HCEC 1CT (cell line): ENCODE measurements at places on chromosomes 5 and 9.
A peak's percentile ranks its signal among the peaks of the same experiment; 100 is the strongest.

- no peak for DNase-seq
Measured at GRCh38 chr9:17863213-17863883, 284.5 kb downstream of the SH3GL2 start.

GRCh38 chr5:178387061-178387855, 154.7 kb upstream of the PHYKPL start:
- no peak for DNase-seq

- DNase-seq, result peak; percentile 43
Measured at GRCh38 chr5:5145651-5146529, 5.8 kb downstream of the ADAMTS16 start.

DNA sequence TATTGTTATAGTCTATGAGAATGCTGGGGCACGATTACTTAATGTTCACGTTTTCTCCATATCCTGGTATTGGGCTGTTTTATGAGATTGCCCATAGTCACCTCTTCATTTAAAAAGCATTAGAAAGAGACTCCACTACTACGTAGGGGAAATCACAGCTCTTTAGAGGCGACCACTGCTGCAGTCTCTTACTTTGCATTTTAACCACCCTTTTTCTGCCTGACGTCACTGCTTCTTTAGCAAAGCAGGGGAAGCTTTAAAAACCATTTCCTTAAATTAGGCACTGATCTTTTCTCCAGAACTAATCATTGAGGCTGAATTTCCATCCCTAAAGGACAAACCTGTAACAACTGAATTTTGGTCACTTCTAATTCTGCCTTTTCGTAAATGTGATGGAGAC, 38.9 kb downstream of the ZNF608 start:
- DNase-seq, result no peak

DNA sequence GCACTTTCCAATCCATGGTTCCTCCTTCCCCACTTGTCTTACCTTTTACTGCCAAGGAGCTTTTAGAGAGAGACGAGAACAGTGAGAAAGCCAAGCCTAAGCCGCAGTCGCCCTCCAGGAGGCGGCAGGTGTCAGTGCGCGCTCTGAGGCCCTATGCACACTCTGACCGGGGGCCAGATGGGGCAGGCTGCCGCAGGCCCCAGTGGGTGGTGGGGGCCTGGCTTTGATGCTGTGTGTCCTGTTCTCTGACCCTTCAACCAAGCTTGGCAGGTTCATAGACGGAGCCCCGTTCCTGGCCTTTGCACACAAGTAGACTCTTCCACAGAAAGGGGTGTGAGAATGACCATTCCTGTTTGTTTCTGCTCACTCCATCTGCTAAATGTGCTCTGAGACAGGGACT, 77.3 kb downstream of the WNK2 start:
- no peak for DNase-seq
